Endothelial cell (in vitro differentiated cells): ENCODE measurements at places on chromosomes 6 and 20. TPM values are rescaled to one million over a fixed set of nuclear protein-coding genes. Genes with fewer than 3 reads are reported as not detected.

The LRRC73 gene
- total RNA-seq = 0.28 TPM

The AHI1 gene
- 12.6 TPM for total RNA-seq

The CGA gene
- not detected for total RNA-seq

The NKX2-4 gene
- total RNA-seq = not detected

The VNN1 gene
- total RNA-seq = 1.5 TPM
